ENCODE measurements at places on chromosomes 1 and 21.

DNA sequence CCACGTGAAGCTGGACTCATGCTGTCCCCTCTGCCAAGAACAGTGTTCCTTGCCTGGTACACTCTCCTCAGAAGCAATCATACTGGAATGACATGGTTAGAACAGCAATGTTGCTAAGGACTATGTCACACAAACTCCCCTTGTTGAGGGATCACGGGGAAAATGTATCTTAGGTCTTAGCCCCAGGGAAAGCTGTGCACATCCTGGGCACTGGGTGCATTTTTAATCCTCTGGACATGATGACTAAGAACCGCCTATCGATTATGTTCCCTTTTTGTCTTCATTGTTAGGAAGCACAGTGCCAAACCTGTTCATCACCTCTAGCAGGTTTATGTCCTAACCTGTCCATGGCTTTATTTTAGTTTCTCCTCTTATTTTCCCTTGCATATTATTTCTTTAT, 115.1 kb downstream of the HIVEP3 start:
- no peak for DNase-seq

DNA sequence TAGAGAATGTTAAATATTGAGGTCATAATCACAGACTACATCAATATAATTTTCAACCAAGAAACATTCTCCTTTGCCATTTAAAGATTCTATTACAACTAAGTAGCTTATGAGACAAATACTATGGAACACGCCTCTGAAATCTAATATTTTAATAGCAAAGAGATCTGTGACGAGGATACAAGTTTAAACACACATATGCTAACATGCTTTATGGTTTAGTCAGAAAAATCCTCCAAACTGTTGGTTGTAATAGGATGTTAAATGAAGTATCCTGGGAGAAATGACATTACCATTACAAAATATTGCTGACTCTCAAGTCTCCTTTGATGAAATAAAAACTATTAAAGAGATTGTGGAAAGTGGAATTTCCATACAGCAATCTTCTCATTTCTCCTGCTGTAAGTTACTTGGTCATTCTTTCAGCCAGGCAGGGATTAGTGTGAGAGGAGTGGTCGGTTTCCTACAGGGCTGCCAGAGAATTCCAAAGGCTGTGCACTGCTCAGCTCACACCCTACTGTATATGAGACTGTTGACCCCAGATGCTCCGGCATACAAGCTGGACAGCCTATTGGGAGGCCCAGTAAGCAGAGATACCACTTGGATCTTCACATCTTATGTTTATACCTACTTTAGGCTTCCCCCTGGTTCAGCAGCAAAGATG, 26.6 kb downstream of the SCYL3 start:
- no peak for DNase-seq

GRCh38 chr21:43467785-43468184, 40.9 kb upstream of the SIK1 start:
- DNase-seq = no peak

GRCh38 chr1:159492575-159493323, 43.1 kb downstream of the OR10J5 start:
- DNase-seq = no peak
